ENCODE measurements at places on chromosomes 16 and 17. TPM values are rescaled to one million over a fixed set of nuclear protein-coding genes. Genes with fewer than 3 reads are reported as not detected.
A peak's percentile ranks its signal among the peaks of the same experiment; 100 is the strongest.

GRCh38 chr17:8060274-8060673, 21.4 kb downstream of the ALOX15B start:
- DNase-seq: peak; percentile 73

DNA sequence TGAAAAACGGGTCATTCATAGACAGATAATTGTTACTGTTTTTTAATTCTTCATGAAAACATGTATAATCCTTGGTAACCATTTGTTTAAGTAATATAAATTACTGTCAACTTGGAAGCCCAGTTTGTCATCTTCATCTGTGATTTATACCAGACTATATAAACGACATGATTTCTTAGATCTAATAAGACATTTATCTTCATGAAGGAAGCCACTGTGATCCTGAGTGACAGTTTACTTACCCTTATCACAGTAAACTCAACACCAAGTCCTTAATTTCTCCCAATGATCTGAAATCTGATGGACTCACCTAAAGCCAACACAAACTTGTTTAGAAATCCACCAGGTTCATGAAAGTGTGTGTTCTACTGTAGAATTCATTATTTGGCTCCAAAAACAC, 91.3 kb downstream of the SKAP1 start:
- DNase-seq: no peak

HOXB1 gene
- total RNA-seq: not detected

- DNase-seq: no peak
Measured at GRCh38 chr17:17493249-17493985, 2.8 kb downstream of the RASD1 start.

- no peak for DNase-seq
Measured at GRCh38 chr16:86512301-86512859, 2.1 kb downstream of the FOXF1 start.

DNA sequence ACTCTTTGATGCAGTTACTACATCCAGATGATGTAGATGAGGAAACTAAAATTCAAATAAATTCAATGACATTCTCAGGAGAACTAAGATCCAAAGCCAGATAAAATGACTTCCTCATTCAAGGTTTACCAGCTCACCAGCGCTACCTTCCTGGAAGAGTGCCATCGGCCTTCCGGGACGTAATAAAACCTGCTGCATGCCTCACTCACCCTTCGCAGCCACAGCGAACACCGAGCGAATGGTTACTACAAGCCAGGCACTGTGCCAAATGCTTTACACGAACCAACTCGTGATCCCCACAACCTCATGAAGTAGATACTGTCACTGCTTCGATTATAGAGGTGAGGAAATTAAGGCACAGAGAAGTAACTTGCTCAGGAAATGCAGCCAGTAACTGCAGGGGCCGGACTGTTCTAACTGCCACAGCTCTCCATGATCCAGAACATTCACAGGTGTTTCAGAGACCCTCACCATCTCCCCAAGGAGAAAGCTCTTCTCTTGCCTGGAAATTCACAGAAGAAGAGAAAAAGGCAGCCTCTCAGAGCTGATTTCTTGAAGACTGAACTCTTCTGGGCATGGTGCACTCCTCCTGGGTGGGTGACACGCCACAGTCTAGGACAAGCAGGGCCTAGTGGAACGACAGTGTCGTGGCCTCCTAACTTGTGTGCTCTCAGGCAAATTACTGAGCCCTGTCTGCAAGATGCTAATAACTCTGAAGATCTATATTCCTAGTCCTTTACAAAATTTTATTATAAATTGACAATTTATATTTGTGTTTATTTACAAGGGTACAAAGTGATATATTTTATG, 46.8 kb downstream of the HIC1 start:
- DNase-seq: no peak

SAMD14 gene
- 82.0 TPM for total RNA-seq

DNA sequence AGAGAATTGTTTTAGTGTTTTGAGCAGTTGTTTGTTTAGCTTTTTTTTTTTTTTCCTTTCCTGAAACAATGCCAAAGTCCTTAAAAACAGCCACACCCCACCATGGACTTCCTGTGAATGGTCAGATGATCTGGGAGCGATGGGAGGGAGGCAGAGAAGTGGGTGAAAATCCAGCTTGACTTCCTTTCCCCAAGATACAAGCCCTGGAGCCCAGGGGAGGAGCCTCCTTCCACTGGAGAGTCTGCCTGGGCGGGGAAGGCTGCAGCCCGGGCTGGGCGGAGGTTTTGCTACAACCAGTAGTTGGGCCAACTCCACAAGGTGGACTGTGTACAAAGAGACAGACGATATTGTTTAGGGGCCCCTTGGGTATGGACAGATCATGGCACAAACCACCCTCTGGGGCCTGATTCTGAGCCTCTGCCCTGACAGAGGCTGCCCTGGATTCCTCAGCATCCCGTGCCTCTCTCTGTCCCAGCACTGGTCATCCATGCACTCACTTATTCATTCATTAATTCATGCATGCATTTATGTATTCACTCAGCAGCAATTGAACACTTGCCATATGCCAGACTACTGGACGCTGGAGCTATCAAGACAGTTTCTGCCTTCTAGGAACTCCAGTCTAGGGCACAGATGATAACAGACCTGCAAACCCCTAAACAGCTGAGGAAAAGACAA, 29.8 kb downstream of the WSB1 start:
- no peak for DNase-seq

OR4D1 gene
- total RNA-seq: not detected

DNA sequence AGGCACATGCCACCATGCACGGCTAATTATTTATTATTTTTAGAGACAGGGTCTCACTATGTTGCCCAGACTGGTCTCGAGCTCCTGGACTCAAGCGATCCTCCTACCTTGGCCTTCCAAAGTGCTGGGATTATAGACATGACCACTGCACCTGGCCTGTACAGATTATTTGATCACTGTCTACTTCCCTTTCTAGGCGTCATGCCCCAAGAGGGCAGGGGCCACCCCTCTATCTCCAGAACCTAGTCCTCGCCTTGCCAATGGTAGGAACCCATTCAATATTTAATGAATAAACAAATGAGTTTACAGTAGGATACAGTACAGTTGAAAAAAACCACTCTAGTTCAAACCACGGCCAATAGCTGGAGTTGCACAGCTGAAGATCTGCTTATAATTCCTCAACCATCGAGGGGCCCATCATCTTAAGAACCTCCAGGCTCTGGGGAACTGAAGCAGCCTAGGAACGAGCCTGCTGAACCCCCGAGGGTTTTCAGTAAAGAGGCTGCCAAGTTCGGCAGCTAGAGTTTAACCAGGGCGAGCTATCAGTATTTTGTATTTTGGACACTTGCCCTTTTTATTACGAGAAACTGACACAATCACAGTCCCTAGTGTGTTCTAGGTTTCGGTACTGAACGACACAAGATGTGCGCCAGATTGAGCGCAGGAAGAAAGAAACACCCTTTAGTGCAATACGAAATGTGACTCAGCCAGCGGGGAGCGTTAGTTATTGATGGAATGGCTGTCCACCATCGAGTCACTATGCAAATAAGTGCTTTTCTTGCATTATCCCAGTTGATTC, 14.6 kb downstream of the ADCY9 start:
- DNase-seq: no peak

- no peak for DNase-seq
Measured at GRCh38 chr17:64247836-64248235, 15.2 kb downstream of the TEX2 start.

DNA sequence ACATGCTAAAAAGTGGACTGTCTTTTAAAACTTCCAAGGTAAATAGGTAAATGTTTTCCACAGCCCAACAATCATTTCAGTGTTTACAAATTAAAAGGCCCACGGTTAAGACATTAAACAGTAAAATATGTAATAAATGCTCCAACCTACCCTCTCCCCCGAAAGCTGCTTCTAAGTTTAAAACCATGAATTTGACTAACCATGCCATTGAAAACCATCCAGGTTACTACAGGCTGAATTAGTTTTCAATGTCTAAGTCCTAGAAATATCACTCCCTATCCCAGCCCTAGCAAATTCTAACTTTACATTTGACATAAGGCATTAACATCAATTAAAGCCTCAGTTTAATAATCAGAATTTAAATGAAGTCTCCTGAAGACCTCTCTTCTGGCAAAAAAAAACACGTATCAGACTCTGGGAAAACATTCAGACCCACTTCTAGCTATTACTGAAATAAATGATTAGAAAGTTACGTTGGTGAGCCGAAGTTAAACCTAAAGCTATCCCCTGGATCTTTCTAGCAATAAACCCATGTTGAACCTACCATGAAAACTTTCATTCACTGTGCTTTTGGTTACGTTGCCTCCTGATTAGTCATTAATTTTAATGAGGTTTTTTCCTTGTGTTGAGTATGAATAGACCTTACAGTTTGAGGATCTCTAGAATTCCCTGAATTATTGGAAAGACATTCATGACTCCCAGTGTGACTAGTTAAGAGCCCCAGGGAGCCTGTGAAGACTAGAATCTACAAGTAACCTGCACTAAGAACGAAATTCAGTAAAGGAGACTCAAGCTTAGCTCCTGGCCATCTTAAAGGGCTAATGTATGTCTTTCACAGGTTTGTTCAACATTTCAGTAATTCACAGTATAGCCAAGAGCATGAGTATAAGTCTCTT, 1.7 kb upstream of the POLG2 start:
- no peak for DNase-seq

GRCh38 chr17:38926293-38927070, 1.1 kb downstream of the LASP1NB start:
- no peak for DNase-seq

- DNase-seq: no peak
Measured at GRCh38 chr17:50046179-50046578, 9.7 kb upstream of the ITGA3 start.

CUEDC1 gene
- total RNA-seq: 13.3 TPM

DNA sequence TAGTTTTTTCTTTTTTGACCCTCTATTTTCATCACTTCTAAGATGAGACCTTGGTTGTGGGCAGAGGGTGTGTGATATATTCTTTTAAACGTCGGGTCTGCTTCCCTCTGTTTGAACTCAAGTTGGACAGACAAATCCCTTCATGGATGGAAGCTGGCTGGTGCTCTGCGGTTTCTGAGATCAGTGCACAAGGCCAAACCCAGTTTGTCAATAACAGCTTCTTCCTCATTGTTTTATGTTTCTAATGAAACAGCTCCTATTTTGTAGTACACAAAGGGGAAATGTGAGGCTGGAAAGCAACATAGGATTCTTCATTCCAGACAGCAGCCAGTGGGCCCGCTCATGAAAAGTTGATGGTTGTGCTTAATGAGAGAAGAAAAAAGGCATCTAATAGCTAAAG, 159.6 kb downstream of the PRKCA start:
- DNase-seq: no peak

NT5M gene
- total RNA-seq: 5.8 TPM

GRCh38 chr17:74335529-74336062, 9.6 kb downstream of the KIF19 start:
- DNase-seq: no peak

DNA sequence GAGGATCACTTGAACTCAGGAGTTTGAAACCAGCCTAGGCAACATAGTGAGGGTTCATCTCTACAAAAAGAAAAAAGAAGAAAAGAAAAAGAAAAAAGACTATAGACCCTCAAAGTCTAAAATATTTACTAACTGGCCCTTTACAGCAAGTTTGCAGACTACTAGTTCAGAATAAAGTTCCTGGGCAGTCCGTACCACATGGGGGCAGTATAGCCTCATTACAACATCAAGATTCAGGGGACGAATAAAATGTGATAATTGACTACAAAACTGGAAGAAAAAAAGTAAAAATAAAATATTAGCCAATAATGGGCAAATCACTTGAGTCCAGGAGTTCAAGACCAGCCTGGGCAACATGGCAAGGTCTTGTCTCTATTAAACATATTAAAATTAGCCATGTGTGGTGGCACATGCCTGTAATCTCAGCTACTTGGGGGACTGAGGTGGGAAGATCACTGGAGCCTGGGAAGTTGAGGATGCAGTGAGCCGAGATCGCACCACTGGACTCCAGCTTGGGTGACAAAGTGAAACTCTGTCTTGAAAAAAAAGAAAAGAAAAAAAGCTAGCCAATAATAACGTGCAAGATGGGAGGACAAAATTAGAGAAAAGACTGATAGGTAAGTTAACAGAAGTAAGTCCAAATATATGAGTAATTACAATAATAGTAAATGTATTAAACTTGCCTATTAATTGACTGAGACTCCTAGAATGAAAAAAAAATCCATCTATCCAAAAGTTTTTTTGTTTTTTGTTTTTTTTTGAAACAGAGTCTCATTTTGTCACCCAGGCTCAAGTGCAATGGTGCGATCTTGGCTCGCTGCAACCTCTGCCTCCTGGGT, 129.4 kb upstream of the SEC14L1 start:
- peak; percentile 65 for DNase-seq

GRCh38 chr17:48528936-48529682, 1.7 kb downstream of the HOXB1 start:
- no peak for DNase-seq

- no peak for DNase-seq
Measured at GRCh38 chr16:30985401-30986128, 558 bp downstream of the HSD3B7 start.

DNA sequence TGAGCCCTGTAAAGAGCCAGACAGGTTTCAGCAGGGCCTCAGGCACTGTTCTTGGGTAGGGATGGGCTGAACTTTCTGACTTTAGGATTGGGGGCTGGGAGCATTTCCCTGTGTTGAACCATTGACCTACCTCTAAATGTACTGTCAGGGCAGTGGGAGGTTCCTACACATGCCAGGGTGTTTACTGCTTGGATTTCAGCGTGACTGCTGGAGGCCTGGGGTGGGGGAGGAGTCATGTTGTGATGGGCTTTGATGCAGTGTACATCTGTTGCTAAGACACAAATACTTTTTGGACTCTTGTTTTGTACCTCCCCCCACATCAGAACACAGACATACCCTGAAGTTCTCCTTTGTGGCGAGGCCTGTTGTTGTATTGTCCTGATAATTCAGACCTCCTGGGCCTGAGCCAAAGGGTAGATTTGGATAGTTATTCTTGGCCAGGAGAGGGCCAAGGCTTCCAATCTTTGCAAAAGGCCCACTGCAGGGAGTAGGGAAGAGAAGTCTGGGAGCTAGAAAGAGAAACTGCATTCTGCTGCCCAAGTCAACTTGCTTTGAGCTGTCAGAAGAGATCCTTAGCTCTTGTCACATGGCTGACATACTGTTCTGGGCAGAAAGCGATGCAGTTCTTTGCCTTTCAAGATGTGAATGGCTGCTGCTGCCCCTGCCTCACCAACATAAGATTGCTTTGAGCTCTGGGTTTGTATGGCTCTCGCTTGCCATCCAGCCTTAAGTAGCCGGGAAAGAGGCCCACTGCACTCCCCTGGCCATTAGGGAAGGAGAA, 3.7 kb downstream of the NFE2L1 start:
- DNase-seq: no peak

CCL4L2 gene
- not detected for total RNA-seq

DNA sequence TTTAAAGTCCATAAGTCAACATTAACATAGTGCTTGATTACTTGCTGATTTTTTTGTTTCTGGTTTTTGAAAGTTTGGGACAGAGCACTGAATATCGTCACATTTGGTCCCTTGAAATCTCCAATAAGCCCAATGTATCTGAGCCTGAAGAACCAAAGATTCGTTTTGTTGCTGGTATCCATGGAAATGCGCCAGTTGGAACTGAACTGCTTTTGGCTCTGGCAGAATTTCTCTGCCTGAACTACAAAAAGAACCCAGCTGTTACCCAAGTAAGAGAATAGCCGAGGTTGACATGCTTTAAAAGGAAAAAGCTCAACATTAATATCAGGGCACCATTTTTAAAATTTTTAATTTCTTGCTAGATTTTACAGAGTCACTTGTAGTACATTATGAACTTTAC, 27.7 kb upstream of the GOSR1 start:
- DNase-seq: no peak

- DNase-seq: no peak
Measured at GRCh38 chr17:10155371-10156076, 42.9 kb downstream of the GAS7 start.

GRCh38 chr17:82752371-82753200, 721 bp downstream of the TBCD start:
- peak; percentile 28 for DNase-seq

- no peak for DNase-seq
Measured at GRCh38 chr17:81190591-81190990, 24.6 kb upstream of the AATK start.

EVI2A gene
- not detected for total RNA-seq
